Activated CD4-positive, alpha-beta T cell treated with anti-CD3 and anti-CD28 coated beads for 1 hour (primary cell): ENCODE measurements at places on chromosomes 2 and 18.

DNA sequence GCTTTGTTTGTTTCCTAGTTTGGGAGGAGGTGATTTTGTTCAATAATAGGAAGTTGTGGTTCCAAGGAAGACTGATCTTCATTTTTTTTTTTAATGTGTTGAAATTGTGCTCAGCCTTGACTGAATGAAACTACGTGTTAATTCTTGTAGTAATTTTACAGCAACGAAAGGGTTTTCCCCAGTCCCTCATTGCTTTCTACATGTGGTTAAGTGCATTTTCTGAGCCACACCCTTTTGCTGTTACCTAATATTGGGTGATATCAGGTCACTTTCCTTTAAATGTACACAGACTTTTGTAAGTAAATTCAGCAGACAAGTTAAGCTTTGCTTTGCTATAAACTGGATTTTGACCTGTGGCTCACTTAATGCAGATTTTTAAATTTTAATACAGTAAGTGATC lies 73.6 kb downstream of the OTX1 start:
- no peak for DNase-seq

DNA sequence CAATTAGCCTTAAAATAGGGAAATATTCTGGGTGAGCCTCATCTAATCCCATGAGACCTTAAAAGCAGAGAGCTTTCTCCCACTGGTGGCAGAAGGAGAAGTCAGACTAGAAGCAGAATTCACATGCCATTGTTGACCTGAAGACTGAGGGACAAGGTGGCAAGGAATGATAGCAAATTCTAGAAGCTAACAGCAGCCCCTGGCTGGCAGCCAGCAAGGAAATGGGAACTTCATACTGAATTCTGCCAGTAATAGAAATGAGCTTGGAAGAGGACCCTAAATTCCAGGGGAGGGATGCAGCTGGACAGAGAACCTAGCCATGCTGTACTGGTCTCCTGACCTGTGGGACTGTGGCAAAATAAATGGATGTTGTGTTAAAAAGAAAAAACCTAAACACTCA lies 19.5 kb downstream of the B3GNT7 start:
- no peak for DNase-seq

- no peak for DNase-seq
Observed at GRCh38 chr2:100039291-100039980, 103.0 kb downstream of the AFF3 start.

GRCh38 chr2:202104286-202104870 lies 31.3 kb downstream of the KIAA2012 start:
- no peak for DNase-seq

DNA sequence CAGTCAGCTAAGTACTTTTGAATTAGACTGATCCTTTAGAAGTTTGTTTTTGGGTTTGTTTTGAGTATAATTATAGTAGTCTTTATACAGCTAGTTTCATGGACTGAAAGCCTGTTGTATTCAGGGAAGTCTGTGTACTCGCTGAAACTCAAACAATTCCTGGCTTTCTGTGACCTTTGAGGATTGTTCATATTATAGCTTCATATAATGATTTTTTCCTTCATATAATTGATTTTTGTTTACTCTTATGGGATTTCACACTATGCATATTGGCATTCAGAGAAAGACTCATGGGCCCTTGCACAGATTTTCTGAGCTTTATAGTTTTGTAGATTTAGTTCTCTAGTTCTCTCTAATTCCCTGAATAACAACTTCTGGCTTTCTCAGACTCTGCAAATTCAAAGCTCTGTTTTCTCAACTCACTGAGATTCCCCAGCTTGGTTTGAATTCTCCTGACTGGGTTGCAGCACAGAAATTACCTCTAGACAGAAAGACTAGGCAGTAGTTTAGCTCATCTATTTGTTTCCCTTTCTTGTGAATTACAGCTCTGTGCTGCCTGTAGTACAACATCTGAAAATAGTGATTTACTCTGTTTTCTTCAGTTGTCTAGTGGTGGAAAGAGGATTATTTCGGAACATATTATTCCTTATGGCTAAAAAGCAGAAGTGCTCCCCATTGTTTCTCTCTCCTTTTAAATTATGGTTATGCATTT lies 495.9 kb upstream of the CNTNAP5 start:
- no peak for DNase-seq

GRCh38 chr2:20481798-20482405 lies 35.0 kb downstream of the RHOB start:
- no peak for DNase-seq

DNA sequence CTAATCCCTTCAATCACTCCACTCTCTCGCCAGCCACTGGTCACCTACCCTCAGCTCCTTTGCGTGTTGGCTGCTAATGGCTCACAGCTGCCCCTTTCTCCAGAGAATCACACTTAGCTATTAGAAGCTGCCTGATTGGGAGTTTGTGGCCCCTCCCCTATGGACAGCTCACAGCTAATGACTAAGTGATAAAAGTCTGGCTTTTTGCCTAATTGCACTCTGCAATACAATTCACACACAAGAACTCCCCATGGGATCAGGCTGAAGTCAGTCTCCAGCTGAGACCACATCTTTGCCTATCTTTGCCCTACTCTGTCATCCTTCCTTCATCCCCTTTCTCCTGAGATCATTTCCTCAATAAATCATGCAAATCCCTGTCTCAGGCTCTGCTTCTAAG lies 701.9 kb upstream of the RAB6C start:
- DNase-seq, result no peak

DNA sequence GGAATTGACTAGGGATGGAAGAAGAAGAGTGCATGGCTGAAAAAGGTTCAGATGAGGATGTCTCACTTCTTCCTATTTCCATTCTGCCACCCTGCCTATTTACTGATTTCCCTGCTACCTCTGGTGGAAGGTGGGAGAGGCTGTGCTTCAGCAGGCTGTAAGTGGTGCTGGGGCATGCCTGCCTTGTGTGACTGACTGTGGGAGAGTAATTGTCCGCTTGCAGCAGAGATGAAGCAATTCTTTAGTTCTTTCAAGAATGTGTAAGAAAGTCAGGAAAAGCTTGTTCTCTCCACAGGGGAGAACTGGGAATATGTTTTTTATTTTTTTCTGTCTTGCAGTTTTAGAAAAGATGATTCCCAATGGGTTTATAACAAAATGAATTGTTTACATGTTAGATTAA lies 72.5 kb upstream of the NYAP2 start:
- DNase-seq, result no peak

DNA sequence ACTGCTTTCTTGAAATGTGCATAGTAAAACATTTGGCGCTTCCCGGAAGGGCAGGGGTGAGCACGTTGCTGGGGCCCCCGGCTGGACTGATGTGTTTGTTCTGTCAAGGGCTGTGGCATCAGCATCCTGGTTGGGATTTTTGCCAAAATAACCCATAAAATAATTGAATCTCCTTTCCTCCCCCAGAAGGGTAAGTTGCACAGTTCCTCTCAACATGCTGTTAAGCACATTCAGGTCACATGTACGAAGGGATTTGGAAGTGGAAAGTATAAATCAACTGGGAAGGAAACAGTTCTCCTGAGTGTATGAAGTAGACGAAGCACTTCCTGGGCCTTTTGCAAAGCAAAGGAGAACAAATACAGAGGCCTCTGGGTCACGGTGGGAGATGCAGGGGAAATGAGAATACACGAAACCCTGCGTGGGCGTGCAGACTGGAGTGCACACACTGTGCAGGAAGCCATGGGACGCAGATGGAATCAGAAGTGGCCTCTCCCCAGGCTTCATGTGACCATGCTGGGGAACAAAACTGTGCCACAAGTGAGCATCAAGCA lies 183.9 kb downstream of the LPIN1 start:
- DNase-seq, result no peak

DNA sequence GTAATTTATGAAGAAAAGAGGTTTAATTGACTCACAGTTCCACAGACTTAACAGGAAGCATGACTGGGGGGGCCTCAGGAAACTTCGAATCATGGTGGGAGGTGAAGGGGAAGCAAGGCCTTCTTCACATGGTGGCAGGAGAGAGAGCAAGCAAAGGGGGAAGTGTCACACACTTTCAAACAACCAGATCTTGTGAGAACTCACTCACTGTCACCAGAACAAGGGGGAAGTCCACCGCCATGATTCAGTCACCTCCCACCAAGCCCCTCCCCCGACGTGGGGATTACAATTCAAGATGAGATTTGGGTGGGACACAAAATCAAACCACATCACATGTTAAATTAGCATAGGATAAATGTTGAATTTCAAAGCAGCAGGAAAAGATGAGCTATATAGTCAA lies 56.2 kb downstream of the STRADB start:
- DNase-seq, result no peak

DNA sequence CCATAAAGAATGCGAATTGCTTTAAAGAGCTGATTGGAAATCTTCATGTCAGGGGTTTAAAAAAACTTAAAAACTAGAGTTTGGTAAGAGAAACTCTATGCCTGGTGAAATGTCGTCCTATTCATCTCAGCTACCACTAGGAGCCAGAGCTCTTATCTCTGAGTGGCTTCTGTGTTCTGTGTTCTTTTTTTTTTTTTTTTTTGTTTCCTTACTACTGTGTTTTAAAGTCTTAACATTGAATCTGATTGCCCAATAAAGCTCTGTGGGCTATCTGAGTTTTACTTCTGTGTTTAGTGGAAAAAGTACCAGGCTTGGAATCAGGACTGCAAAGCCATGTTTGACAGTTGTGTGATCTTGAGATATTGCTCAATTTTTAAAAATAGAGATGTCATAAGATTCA lies 494.8 kb downstream of the RIT2 start:
- DNase-seq, result no peak

DNA sequence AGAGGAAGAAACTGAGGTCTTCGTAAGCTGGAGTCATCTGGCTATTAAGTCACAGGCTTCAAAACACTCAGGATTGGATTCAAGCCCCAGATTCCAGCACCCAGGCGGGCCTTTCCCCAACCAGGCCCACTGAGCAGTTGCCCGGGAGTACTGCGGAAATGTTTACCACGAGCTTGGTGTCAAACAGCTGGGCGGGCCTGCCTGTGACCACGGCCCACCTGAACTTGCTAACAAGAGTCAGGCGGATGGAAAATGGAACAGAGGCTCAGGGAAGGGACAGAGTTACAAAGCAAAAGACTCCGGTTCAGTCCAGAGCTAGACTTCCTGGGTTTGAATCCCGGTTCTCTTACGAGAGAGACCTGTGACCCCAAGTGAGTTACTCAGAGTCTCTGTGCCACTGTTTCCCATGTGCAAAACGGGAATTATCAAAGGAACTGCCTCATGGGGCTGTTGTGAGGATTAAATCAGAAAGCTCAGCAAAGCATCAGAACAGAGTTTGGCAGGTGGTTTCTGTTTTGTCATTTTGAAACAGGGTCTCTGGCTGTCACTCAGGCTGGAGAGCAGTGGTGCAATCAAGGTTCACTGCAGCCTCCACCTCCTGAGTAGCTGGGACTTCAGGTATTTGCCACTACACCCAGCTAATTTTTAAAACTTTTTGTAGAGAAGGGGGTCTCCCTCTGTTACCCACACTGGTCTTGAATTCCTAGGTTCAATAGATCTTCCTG lies 49.0 kb upstream of the TFCP2L1 start:
- no peak for DNase-seq

GRCh38 chr2:129061069-129061768 lies 742.6 kb upstream of the HS6ST1 start:
- DNase-seq, result no peak

DNA sequence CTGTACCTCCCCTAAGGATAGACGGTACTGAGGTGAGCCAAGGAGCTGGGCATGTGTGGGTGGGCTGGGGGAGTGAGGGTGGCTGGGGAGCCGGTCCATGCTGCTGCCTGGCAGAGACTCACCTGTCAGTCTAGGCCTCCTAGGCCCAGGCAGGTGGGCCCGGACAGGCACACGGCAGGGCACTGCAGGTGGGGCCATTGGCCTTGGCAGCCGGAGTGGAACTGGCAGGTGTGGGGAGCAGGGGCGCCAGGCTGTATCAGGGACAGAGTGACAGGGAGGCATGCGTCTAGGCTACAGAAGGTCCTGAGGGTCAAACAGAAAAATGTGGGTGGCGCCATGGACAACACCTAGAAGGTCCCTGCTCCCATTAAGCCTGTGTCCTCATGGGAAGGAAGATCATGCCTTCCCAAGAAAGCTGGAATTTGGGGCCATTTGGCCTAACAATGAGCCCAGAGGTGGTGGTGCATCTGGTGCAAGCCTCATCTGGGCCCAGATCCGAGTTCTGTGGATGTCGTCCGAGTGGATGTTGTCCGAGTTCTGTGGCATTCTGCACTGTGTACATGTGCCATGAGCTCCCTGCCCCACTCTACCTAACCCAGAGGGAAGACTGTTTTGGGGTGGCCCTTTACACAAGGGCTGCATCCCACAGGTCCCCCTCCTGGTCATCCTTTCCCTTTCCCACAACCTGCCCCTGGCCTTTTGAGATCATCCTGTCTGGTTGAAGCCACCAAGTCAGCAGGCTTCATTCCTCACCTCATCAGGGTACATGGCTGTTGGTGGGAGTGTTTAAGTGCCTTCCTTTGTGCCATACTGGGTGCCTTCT lies 249.7 kb downstream of the GLI2 start:
- no peak for DNase-seq

DNA sequence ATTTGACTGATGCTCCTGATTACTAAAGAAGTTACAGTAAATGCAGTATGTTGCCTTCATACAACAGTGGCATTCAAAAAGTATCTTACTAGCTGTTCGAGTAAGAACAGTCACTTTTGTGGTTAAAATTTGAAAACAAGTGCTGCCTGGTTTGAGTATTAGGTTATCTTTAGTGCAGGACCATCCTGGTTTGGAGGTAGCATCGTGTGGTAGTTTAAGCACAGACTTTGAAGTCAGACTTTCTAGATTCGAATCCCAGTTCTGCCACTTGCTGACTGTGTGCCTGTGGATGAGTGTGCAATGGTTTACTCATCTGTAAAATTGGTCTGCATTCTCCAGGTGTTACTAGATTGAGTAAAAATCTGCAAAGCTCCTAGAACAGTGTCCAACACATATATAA lies 96.8 kb downstream of the SGPP2 start:
- DNase-seq, result no peak

- no peak for DNase-seq
Observed at GRCh38 chr2:15777795-15778371, 162.5 kb upstream of the MYCN start.

- no peak for DNase-seq
Observed at GRCh38 chr2:230870544-230871360, 6.0 kb downstream of the ITM2C start.

GRCh38 chr2:37671816-37672103 lies 318 bp upstream of the CDC42EP3 start:
- no peak for DNase-seq

DNA sequence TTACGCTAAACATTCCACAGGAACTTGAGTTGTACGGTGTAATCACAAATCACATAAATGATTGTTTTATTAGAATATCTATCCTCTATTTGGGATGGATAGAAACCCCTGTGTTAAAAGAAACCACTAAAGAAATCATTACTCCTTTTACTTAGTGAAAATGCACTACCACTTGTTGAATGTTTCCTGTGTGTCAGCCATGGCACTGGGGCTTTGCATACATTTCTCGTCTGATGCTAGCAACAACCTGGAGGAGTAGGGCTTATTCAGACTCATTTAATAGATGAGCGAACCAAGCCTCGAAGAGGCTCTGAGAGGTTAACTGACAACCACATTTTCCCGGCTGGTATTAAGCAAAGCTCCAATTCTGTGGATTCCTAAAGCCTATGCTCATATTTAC lies 60.5 kb upstream of the PELI1 start:
- no peak for DNase-seq

DNA sequence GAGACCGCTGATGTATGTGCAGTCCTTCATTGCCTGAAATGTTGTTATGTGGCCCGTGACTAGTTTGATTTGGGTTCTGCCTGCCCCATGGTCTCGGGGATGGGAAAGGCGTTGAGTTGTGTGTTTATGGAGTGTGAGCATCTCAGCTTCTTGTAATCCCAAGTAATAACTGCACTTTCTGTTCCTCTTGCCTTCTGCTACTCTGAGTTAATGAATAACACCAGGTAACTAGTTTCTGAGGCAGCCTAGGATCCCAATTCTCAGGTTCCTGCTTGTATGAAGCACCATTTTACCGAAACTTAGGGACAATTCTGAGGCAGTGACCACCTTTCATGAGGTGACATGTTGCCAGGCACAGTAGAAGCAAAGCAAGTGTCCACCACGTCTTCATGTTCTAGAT lies 170.0 kb downstream of the ALK start:
- no peak for DNase-seq
